Sigmoid colon (tissue), 7 donors: ENCODE measurements at places on chromosomes 6 and 20. TPM values are rescaled to one million over a fixed set of nuclear protein-coding genes. Genes with fewer than 3 reads are reported as not detected.

The CLVS2 gene
- total RNA-seq: 1.5 TPM

The ITPR3 gene
- total RNA-seq: 9.3 TPM

The SSTR4 gene
- not detected for total RNA-seq

The OLIG3 gene
- not detected for total RNA-seq

DNA sequence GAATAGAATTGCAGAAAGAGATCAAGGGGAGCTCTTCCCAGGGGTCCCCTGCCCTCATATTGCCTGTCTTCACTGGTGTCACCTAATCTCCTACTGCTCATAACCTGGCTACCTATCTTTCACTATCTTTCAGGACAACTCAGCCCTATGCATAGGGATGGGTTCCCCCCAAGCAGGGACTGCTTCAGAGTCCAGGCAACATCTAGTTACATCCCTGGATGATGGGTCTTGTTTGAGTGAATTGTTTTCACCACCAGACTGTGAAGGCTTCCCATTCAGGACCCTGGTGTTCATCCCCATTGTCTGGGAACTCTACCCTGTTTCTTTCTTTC, 850 bp upstream of the HECA start:
- H3K4me3 ChIP-seq: no peak overlapping the region
- no peaks in the 10 kb centered on the region for H3K27me3 ChIP-seq
- H3K27ac ChIP-seq: peak overlapping the region; percentile 93
- H3K36me3 ChIP-seq: no peaks in the 10 kb centered on the region
- peaks cover 32% of the 10 kb centered on the region for H3K4me1 ChIP-seq

DNA sequence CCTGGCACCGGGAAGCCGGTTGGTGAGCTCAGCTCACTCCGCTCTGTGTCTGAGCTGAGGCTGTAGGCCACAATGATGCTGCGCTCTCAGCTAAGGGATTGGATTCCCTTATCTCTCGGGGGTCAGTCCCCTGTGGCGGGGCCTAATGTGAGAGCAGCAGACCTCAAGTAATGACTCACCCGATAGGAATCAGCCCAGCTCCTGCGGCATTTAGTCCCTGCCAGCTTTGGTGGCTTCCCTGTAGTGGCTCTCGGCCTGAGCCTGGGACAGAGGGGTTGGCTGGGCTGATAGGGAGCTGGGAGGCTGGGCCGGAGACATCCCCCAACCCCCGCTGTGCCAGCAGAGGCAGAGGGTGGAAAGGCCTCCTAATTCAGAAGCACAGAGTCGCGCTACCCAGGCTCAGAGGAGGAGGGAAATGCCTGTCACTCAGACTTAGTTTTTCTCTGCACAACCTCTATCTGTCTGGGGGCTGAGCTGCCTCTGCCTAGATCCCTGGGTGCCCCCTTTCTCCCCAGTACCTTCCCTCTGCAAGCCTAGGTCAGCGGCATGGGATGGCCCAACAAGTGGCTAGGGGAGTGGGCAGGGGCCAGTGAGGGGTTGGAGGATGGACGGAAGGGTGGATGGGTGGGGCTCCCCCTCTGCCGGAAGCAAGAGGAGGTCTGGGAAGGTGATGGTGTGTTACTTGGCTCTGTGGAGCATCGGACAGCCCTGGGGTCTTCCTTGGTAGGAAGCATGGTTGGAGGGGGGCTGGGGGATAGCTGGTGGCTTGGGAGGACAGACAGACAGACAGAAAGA, 92.2 kb downstream of the CDH22 start:
- no peak overlapping the region for H3K4me3 ChIP-seq
- DNase-seq: no peak
- H3K27me3 ChIP-seq: no peaks in the 10 kb centered on the region
- H3K36me3 ChIP-seq: no peaks in the 10 kb centered on the region
- no peaks in the 10 kb centered on the region for H3K4me1 ChIP-seq

DNA sequence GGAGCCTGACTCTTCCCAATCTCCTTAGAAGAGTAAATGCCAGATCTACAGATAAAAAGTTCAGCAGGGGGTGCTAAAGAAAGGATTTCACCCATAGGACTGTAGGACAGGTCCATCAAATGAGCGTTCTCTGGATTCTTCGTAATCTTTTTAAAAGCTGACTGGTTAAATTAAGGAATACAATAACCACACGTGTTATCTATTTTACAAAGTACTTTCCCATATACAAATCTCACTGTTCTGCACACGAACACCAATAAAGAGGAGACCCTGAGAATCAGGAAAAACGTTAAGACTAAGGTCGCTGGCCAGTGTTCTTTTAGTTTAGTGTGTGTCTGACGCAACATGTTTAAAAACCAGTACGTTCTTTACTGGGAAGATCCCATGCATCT, 542 bp downstream of the TUBE1 start:
- H3K4me3 ChIP-seq: peak overlapping the region; percentile 71
- no peaks in the 10 kb centered on the region for H3K36me3 ChIP-seq
- peak overlapping the region; percentile 89 for H3K27ac ChIP-seq
- no peaks in the 10 kb centered on the region for H3K27me3 ChIP-seq
- no peak for DNase-seq
- H3K4me1 ChIP-seq: no peaks in the 10 kb centered on the region

DNA sequence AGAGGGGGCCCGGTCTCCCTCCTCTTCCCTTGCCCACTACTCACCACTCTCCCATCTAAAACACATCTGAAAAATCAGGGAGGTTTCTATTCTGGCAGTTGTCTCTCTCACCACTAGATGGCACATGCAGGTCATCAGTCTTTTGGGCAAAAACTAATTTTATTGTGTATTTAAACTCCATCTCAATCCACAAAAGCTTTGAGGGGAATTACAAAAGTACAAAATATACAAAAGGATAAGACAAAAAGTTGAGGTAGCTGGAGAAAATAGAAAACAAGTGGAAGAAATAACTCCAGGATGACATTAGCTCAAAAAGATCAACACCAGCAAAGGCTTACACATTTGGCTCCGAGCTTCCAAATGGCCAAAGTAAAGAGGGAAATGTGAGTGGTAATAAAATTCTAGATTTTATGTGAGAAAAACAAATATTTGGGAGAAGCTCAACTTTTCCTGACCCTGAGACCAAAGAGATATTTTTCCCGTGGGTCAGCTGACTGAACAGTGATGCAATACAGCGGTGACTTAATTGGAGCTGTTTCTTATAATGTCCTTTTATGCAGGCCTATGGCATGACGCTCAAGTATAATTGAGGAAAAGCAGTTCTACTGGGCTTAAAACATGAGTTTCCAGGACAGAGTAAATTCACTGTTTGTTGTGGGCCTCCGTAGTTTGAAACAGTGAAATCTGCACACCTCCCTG, 79.8 kb upstream of the CHD6 start:
- DNase-seq: no peak
- H3K4me1 ChIP-seq: peaks cover 8% of the 10 kb centered on the region
- no peaks in the 10 kb centered on the region for H3K27me3 ChIP-seq
- H3K36me3 ChIP-seq: no peaks in the 10 kb centered on the region
- H3K27ac ChIP-seq: no peak overlapping the region
- H3K4me3 ChIP-seq: no peak overlapping the region

GRCh38 chr6:97867177-97867576, 584.2 kb upstream of the MMS22L start:
- H3K4me1 ChIP-seq: no peaks in the 10 kb centered on the region
- H3K36me3 ChIP-seq: no peaks in the 10 kb centered on the region
- no peaks in the 10 kb centered on the region for H3K27me3 ChIP-seq
- DNase-seq: no peak
- no peak overlapping the region for H3K4me3 ChIP-seq

DNA sequence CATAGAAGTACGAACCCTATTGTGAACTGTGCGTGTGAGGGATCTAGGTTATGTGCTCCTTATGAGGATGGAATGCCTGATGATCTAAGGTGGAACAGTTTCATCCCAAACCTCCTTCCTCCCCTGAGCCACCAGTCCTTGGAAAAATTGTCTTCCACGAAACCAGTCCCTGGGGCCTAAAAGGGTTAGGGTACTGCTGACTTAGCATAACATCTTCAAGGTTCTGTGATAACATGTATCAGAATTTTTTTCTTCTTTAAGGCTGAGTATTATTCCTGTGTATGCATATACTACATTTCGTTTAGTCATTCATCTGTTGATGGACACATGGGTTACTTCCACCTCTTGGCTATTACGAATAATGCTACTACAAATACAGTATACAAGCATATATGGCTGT, 80.2 kb downstream of the TSHZ2 start:
- H3K36me3 ChIP-seq: no peaks in the 10 kb centered on the region
- DNase-seq: no peak
- no peak overlapping the region for H3K27ac ChIP-seq
- no peaks in the 10 kb centered on the region for H3K4me1 ChIP-seq
- no peak overlapping the region for H3K4me3 ChIP-seq

GRCh38 chr20:40583205-40583604, 105.8 kb downstream of the MAFB start:
- no peaks in the 10 kb centered on the region for H3K27me3 ChIP-seq
- no peaks in the 10 kb centered on the region for H3K4me1 ChIP-seq
- no peak for DNase-seq
- H3K27ac ChIP-seq: no peak overlapping the region
- no peak overlapping the region for H3K4me3 ChIP-seq

DNA sequence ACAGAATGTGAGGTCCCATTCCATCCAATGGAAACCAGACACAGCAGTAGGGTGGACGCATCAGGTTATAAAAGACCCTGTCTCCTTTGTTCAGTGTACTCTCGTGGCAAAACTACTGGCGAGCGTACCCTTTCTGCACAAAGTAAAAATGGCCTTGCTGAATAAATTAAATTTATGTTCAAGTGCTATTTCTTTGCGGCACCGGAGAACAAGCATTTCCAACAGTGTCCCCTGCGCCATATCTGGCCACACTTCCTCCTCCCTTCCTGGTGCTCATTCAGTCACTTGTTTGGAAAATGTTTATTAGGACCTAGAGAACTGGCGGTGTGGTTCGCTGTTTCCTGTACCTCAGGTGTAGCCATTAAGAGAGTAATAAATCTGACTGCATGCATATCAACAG, 46.9 kb upstream of the DACT2 start:
- H3K27ac ChIP-seq: no peak overlapping the region
- H3K4me1 ChIP-seq: peaks cover 26% of the 10 kb centered on the region
- H3K36me3 ChIP-seq: no peaks in the 10 kb centered on the region
- H3K4me3 ChIP-seq: no peak overlapping the region

GRCh38 chr6:44265722-44266233, 427 bp upstream of the NFKBIE start:
- H3K4me1 ChIP-seq: peaks cover 32% of the 10 kb centered on the region
- peak overlapping the region; percentile 75 for H3K27ac ChIP-seq
- peak overlapping the region; percentile 74 for H3K4me3 ChIP-seq
- H3K27me3 ChIP-seq: peaks cover 30% of the 10 kb centered on the region

DNA sequence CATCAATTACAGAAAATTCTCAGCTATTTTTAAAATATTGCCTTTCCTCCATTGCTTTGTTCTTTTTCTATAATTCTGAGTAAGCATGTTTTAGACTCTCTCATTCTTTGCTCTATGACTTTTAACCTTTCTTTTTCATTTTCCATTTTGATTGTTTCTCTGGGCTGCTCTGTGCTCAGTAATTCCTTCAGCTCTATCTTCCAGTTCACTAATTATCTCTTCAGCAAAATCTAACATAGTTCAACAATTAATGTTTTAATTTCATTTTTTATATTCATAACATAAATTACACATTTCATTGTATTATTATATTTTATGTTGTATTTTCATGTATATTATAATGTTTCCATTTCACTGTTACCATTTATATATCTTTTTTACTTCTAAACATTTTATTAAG, 198.8 kb upstream of the NOX3 start:
- H3K27ac ChIP-seq: no peak overlapping the region
- H3K36me3 ChIP-seq: no peaks in the 10 kb centered on the region
- no peak for DNase-seq
- no peaks in the 10 kb centered on the region for H3K4me1 ChIP-seq

DNA sequence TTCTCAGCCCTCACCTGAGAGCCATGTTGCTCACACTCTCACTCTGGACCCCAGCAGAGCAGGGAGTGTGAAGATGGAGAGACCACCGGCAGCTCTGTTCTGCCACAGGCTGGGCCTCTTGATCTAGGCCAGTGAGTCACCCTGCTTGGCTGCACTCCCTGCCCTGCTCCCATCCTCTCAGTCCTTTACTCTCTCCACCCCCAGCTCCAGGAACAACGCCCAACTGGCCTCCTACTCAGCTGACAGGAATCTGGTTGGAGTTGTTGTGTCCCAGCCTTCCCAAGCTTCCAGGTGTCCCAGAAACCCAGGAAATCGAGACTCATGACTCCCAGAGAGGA, at the start of gene PSORS1C1:
Gene PSORS1C1 (plus strand): TSS at position 260 of the 338 bp plus-strand sequence. CDS start 14,833 bp downstream, outside the sequence.
- H3K36me3 ChIP-seq: no peaks in the 10 kb centered on the region
- peak; percentile 97 for DNase-seq
- peaks cover 36% of the 10 kb centered on the region for H3K4me1 ChIP-seq
- H3K4me3 ChIP-seq: peak within 1 kb of the TSS; percentile 26

- H3K4me3 ChIP-seq: no peak overlapping the region
- no peak overlapping the region for H3K27ac ChIP-seq
- H3K36me3 ChIP-seq: no peaks in the 10 kb centered on the region
- no peak for DNase-seq
- H3K27me3 ChIP-seq: no peaks in the 10 kb centered on the region
These were observed 3.1 kb upstream of the CCM2L start for GRCh38 chr20:32006841-32007786.

DNA sequence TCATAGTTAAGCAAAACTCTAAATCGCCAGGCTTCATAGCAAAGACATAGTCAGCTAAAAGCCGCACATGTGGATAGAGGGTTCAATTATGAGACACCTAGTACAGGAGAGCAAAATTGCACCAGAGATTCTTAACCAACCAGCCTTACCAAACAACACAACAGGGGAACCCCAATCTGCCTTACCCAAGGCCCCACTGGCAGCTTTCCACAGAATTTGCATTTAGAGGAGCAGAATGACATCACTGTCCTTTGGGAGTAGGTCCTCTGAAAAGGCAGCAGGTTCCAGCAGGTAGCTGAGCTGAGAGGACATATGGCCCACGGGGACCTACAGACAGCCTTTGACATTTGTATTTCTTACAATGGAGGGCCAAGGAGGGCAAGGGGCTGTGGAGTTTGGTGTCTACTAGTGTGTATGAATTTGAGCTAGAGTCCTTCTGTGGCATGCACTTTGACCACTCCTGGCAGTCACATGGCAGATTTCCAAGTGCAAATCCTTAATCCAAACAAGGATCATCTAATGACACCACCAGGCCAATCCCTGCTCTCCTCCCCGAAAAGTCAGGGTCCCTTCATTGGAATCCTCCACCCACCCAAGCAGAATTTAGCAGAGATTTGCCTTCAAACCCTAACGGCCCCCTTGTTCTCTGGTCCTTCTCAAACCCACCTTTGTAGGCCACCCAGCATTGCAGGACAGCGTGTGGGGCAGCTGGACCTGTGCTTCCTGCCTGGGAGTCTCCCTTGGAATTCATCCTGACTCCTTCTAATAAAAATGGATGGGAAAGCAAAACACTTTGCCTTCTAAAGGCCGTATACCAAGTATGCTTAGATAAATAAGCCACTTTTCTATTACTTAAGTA, 171.2 kb upstream of the SUPT3H start:
- H3K27me3 ChIP-seq: no peaks in the 10 kb centered on the region
- no peaks in the 10 kb centered on the region for H3K4me1 ChIP-seq
- H3K4me3 ChIP-seq: no peak overlapping the region
- no peak overlapping the region for H3K27ac ChIP-seq

DNA sequence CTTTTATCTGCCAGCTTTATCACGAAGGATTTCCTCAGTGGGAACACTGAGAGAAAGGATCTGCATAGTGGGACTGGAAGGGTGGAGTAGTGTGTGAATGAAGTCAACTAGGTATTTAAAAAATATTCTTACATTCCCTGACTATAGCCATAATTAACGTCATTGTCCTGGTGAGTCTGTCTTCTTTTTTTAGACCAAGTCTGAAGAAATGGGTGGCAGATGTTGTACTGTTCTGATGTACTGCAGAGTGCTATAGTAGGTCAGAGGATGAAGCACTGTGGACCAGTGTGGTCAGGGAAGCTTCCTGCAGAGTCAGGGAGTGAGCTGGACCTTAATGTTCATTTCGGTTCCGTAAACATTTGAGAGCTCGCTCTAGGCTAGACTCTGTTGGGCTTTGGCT, 11.9 kb downstream of the TULP4 start:
- no peaks in the 10 kb centered on the region for H3K36me3 ChIP-seq
- H3K27me3 ChIP-seq: no peaks in the 10 kb centered on the region
- H3K4me3 ChIP-seq: no peak overlapping the region
- DNase-seq: no peak
